ENCODE measurements at places on chromosomes 16 and 17.

DNA sequence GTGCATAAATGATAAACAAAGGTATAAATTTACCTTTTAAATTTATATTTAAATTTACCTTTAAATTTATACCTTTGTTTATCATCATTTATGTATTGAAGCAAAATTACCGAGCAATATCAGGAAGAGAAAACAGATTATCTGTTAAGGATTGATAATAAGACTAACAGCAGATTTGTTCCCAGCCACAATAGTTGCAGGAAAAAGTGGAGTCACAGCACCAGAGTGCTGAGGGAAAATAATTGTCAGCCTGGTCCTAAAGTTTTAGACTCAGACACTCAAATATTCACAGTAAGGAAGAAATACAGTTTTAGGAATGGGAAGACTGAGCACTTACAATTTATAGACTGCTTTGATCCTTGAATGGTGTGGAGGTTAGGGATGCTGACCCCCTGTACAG lies 117.2 kb downstream of the MAP2K4 start:
- DNase-seq: no peak

DNA sequence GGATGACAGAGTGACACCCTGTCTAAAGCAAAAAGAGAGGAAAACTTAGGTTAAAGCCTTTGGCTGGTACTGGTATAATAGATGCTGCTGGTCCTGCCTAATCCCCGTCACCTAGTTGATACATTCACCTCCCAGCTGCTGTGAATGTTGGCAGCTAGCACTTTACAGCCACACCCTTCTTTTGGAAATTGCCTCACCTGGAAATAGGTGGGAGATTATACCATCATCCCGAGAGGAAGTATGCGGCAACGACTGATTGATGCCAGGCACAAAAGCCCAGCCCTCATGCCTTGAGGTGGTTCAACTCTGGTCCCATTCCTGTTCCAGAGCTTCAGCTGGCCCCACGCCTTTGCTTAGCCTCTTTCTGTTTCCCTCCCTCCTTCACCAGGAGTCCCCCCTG lies 53.2 kb upstream of the SIAH1 start:
- DNase-seq: no peak

GRCh38 chr16:25007284-25007984 lies 7.7 kb downstream of the ARHGAP17 start:
- no peak for DNase-seq

GRCh38 chr16:10088380-10088793 lies 93.8 kb downstream of the GRIN2A start:
- no peak for DNase-seq

GRCh38 chr16:78876671-78877070 lies 723.9 kb downstream of the MAF start:
- DNase-seq: no peak

DNA sequence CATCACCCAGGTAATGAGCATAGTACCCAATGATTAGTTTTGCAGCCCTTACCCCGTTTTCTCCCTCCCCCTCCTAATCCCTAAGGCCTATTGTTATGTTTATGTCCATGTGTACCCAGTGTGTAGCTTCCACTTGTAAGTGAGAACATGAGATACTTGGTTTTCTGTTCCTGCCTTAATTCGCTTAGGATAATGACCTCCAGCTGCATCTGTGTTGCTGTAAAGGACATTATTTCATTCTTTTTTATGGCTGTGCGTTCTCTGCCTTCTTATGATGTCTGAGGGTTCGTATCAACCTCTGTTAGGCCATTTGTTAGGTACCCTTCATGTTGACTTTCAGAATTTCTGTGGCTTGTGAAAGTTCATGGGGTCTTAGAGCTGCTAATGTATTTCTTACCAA lies 31.0 kb downstream of the CTCF start:
- no peak for DNase-seq

GRCh38 chr16:49704586-49705155 lies 151.2 kb downstream of the ZNF423 start:
- no peak for DNase-seq

DNA sequence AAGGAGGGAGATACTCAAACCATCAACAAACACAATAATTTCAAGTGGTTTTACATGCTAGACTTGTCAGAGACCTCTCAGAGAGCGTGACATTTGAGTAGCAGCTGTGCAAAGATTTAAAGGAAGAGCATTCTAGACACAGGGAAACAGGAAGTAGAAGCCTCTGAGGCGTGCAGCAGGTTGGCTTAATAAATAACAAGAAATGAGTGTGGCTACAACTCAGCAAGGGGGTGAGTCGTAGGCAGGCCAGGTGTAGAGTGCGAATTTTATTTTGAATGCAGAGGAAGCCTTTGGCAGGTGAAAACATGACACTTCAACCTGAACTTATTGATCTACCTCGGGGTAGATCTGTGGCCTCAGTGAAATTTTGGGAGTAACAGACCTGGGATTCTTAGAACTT lies 73.2 kb upstream of the MRTFB start:
- no peak for DNase-seq

DNA sequence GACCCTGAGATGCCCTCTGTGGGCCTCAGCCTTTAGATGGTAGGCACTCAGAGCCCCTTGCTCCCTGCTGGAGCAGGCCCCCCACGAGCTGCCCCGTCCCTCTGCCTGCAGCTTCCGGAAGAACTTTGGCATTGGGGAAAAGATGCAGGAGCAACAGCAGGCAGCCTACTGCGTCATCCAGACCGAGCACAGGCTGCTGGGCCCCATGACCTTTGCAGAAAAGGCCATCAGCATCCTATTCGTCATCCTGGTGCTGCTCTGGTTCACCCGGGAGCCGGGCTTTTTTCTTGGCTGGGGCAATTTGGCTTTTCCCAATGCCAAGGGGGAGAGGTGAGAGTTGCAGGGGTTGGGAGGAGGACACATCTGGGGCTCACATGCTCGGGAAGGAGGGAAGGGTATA lies 12.7 kb upstream of the FOXN1 start:
- DNase-seq: peak; percentile 43

DNA sequence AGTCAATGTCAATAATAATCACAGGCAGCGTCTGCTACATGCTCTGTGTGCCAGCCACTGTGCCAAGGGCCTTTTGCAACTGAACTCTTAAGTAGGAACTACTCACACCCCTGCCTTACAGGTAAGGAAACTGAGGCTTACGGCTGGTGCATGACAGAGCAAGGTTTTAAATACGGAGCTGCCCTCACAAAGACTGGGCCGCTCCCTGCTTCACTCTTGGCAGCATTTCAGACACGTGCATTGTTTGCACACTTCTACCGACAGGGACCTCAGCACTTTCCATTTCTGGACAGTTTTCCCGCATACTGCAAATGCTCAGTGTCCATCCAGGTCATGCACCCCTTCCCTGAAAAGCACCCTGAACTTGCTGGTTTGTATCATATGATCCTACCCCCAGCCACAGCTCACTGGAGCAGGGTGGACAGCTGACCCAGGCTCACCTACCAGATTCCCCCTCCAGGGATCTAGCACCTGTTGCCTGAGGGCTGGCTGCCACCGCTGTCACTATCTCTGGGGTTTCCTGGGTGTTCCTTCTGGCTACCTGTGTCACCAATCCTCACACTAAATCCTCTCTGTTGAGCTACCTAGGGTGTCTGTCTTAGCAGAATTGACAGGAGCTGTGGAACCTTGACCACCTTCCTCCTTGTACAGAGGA lies 142.9 kb downstream of the C16orf78 start:
- no peak for DNase-seq

- no peak for DNase-seq
Observed at GRCh38 chr16:46918400-46918799, 34.2 kb downstream of the GPT2 start.

GRCh38 chr17:74776990-74777389 lies 845 bp upstream of the NAT9 start:
- DNase-seq: no peak

- DNase-seq: peak; percentile 35
Observed at GRCh38 chr17:3683054-3683511, 12.9 kb downstream of the P2RX5 start.

DNA sequence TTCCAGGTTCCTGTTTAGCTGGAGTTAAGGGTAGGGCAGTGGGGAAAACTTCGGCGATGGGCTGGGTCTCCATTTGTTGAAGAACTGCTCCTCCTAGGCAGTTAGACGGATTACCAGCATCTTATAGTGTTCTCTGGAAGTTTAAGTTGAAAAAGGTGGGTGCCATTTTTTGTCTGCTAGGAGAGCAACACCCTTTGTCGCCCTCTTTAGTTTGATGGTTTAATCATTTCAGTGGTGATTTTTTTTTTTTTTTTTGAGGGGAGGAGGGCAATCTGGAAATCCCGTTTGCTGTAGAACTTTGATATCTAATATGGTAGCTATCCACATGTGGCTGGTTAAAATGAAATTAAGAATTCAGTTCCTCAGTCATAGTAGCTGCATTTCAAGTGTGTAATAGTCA lies 4.1 kb downstream of the UBFD1 start:
- no peak for DNase-seq

GRCh38 chr17:50111673-50112655 lies 16.8 kb downstream of the PDK2 start:
- no peak for DNase-seq

DNA sequence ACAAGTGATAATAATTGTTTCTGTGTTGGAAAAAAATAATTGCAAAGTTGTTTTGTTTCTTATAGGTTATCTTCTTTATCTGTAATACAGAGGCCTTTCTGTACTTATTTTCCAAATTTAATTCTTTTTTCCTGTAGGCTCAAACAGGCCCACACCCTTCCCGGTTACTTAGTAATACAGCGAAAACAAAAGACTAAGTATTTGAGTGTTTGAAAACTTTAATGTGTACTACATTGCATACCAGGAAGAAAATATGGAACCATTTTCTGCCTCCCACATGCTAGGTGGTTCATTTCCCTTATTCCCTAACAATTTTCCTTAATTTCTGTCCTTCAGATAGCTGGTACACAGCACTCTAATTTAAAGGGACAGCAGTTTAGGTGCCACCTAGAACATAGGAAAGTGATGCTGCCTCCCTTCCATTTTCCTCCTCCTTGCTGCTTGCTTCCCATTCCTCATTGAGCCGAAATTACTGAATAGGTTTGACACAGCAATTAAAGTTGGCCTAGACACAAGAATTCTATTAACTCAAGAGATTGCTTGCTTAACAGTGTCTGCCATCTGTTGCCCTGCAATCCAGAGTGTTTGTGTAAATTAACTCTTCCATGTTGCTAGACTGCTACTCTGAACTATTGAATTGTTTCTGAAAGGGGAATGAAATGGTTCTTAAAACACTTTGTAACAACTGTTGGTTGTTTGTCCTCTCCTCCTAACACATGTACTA lies 24.2 kb downstream of the CYB5B start:
- DNase-seq: no peak

DNA sequence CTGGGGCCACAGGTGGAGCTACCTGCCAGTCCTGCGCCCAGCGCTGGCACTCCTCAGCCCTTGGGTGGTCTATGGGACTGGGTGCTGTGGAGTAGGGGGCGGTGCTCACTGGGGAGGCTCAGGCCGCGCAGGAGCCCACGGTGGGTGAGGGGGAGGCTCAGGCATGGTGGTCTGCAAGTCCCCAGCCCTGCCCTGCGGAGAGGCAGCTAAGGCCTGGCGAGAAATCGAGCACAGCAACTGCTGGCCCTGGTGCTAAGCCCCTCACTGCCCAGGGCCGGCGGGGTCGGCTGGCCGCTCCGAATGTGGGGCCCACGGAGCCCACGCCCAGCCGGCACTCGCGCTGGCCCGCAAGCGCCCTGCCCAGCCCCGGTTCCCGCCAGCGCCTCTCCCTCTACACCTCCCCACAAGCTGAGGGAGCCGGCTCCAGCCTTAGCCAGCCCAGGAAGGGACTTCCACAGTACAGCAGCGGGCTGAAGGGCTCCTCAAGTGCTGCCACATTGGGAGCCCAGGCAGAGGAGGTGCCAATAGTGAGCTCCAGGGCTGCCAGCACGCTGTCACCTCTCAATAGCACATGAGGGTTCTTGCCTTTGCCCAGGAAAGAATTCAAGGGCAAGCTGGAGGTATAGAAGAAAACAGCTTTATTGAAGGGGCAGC lies 11.0 kb upstream of the EEF2KMT start:
- no peak for DNase-seq

DNA sequence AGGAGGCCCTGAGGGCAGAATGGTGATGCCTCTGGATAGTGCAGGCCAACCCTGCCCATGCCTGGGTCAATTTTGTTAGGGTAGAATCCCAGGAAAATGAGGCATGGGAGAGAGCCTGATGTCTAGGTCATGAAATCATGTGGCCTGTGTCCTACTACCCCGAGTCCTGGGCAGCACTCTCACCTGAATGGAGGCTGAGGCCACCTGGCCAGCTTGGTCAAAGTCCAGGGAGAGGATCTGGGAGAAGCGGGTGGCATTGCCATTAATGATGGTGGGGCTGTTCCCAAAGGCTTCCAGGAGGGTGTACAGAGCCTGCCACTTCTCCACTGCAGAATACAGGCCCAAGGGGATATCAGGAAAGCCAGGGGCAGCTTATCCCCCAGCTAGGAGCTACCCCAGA lies 59.8 kb downstream of the MYO18A start:
- DNase-seq: no peak
